ENCODE measurements at places on chromosomes 5 and 9.

GRCh38 chr5:35158622-35159369, 71.5 kb downstream of the PRLR start:
- DNase-seq, result no peak

GRCh38 chr5:428219-428618, 14.8 kb upstream of the EXOC3 start:
- no peak for DNase-seq

DNA sequence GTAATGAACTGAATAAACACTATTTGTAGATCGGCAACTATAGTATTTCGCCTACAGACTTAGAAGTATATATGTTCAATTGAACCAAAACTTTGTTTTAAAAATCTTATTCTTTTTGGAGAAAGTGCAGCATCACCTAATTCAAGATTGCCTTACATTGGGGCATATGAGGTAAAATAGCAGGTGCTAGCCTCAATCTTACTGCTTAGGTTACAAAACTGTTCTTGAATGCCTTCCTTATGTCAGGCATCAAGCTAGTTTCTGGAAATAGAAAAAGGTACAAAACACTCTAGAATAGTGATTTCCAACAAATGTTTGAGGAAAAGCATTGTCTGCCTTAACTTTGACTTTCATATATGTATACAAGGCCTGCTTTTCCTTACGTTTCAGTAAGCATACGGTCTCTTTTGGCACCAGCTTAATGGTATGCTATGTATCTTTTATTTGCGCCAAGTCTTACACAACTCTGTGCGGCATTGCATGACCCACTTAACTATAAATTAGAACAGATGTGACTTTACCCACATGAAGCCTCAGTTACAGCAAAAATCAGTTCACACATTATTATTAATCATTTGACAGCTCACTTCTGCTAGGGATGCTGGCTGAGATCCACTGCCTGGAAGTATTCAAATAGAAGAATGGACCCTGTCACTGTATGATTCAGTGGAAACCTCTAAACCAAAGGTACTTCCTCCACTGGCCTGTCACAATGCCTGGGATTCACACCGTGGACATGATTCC, 174.1 kb downstream of the PRELID2 start:
- DNase-seq, result no peak

GRCh38 chr9:123323196-123324013, 32.6 kb upstream of the CRB2 start:
- DNase-seq, result peak; percentile 13

DNA sequence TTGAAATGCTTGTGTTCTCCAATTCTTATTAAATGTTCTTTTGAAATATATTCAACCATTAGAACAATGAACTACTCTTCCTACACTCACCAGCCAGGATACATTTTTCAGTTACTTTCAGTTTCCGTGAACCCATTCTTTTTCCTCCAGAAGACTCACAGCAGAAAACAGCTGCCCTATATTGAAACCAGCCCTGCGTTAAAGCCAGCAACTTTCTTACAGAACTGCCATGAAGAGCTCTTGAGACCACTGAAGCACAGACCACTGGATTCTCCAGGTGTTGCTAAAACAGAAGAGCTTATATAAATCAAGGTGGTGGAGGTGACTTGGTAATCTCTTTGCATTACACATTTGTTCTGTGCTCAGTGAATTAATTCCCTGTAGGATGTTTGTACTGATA, 365.9 kb upstream of the C9orf72 start:
- DNase-seq, result no peak

DNA sequence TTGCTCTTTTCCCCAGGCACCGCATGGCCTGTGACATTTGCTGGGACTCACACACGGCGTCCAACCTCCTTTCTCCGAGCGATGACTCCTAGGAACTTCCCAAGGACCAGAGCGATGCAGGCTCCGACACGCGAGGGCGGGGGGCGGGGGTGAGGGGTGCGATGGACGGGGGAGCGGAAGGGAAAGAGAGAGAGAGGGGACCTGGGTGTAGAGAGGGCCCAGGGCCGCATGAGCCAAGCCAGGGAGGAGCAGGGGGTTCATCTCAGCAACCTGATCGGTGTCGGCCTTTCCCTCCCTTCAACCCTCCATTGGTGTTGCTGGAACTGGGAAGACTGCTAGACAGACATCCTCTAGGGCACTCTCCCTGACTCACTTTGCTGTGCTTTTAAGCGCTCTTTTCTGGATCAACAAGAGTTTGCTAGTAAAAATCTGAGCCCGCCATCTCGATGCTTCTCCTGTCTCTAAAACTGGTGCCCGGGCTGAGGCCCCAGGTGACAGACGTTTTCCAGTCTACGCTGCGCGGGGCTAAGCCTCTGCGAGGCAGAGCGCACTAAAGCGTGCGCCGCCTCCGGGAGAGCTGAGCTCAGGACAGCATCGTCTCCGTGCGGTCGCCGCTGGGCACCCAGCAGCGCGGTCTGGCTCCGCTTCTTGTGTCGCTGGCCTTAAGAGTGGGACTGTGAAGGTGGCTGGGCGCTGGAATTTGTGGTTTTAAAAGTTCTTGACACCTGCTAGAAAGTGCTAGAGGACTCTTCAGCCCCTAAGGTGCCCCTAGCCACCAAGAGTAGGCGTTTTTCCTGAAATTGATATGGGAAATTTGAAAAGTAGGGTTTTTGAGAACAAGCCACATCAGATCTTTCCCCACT, 1.0 kb upstream of the TSLP start:
- DNase-seq, result no peak

GRCh38 chr5:24439465-24439864, 205.3 kb downstream of the CDH10 start:
- no peak for DNase-seq

DNA sequence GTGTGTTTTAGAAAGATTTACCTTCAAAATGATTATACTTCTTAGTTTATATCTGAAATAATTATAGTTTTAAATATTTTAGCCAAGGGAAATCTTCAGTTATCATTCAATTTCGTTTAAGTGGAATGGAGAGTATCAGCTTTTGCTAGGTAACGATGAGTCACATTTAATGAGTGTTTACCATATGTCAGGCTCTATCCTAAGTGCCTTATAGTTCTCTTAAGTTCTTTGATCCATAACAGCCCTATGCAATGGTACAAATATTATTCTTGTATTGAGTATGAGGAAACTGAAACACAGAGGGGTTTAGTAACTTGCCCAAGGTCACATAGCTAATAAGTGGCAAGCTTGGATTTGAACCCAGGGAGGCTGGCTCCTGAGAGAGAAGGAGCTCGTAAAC, 37.5 kb upstream of the SHB start:
- no peak for DNase-seq

DNA sequence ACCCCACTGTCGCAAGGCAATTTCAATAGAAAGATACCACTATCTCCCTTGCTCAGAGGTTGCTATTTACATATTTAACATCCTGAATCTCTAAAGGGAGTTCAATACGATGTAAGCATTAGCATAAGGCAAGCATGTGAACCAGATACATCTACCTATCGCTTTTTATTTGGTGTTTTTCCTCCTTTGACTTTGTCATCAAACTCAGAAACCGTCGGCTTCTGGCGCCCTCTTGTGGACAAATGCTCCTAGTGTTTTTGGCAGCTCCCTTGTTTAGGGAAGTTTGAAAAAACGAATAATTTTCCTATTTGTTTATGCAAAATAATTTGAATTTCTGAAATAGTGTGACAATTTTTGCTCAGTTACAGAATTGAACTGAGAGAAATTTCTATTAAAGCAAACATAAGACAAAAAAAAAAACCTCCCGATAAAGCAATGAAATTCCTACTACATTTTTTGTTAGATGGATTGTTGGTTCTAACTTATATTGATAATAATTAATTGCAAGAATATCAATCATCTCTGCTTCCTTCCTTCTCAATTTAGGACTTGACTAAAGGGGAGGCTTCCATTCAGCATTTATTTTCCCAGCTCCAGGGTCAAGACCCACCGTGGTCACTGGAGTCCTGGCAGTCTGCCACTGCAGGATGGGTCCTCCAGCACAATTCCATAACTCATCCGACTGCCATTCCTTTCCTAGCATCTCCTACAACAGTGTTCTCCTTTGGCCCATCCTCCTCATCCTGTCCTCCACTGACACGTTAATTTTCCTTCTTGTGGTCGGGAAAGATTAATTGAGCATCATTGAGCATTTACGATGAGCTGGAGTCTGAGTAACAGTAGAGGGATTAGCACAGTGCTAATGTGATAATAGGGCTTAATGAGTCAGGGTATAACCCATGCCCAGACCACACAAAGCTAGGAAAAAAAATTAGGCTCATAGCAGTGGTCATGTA, 131.8 kb upstream of the CHD1 start:
- peak; percentile 81 for DNase-seq

DNA sequence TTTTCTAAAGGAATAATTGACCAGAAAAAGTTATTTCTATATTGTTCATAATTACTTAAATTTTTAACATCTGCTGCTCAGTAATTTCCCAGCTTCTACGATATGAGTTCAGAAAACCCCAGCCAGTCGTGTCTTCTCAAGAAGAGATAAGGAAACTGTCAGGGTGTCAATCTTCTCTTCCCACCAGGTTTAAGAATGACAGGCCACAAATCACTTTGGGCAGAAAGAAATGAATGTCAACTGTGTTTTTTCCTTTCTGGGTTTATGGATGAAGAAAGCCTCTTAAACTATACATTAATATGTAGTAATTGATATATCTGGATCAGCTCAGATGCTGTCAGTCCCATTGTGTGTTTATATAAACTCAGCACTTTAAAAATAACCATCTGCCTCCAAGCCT, 453.2 kb upstream of the NUDT12 start:
- no peak for DNase-seq

DNA sequence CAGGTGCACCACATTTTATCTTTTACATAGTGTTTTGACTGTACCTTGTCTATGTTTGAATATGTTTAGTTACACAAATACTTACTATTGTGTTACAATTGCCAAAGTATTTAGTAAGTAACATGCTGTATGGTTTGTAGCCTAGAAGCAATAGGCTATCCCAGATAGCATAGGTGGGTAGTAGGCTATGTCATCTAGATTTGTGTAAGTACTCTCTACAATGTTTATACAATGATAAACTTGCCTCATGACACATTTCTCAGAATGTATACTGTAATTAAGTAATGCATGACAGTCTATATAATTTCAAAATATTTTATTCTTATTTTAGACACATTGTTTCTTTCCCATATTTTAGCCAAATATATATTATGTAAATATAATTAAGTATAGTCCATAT, 836.8 kb upstream of the CDH9 start:
- DNase-seq, result no peak

GRCh38 chr5:132009706-132010405, 1.6 kb downstream of the ACSL6 start:
- DNase-seq, result no peak

DNA sequence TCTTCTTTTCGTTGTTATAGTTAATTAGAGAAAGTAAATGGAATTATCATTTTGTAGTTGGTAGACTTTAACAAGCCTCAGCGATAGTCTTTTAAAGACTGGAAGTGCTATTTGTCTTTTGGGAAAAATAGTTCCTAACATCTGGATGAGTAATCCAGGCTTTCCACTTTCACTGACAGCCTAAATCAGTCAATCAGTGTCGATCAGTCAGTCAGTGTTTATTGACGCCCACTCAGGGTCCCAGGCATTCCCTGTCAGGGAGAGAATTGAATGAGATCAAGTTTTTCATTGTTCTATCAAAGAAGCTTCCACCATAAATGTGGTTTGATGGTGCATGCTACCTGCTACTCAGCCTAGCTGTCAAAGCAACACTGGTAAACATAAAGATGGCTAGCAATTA, 2.6 kb downstream of the ABL1 start:
- no peak for DNase-seq

DNA sequence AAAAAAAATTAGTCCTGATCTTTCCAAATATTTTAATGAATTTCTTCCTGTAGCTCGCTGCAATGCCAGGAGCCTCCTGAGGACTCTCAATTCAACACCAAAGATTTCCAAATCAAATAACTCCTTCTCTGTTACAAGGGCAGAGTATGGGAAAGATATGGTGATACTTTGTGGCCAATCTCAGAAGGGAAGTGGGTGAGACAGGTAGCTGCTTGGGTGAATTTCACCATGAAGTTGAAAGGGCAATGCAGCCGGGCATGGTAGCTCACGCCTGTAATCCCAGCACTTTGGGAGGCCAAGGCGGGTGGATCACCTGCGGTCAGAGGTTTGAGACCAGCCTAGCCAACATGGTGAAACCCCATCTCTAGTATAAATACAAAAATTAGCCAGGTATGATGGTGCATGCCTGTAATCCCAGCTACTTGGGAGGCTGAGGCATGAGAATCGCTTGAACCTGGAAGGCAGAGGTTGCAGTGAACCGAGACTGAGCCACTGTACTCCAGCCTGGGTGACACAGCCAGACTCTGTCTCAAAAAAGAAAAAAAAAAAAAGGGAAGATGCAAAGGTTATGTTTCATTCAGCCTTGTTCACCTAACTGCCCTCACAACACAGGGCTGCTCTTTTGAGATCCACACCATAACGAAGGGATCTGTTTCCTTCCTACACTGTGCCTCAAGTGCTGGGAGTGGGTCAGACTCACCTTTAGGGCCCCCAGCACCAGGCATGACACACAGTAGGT, 58.6 kb downstream of the PTPN3 start:
- DNase-seq, result no peak

DNA sequence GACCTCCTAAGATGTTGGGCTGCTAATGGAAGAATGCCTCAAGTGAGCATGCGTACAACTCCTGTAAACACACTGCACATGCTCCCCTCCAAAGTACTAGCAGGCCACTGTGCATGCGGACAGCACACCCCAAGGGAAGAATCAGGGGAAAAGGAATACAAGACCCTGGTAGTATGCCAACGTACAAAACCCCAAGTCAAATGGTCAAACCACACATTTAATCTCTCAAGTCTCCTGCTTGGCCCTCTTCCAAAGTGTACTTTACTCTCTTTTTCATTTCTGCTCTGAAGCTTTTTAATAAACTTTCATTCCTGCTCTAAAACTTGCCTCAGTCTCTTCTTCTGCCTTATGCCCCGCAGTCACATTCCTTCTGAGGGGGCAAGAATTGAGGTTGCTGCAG, 466.4 kb downstream of the DMRTA1 start:
- no peak for DNase-seq
